ENCODE measurements at places on chromosomes 16 and 17. TPM values are rescaled to one million over a fixed set of nuclear protein-coding genes. Genes with fewer than 3 reads are reported as not detected.

- no peaks in the 10 kb centered on the region for H3K27me3 ChIP-seq
- peak; percentile 13 for DNase-seq
- no peaks in the 10 kb centered on the region for H3K36me3 ChIP-seq
- H3K4me3 ChIP-seq: no peak overlapping the region
- peaks cover 2% of the 10 kb centered on the region for H3K4me1 ChIP-seq
These were observed 22.9 kb upstream of the ZCCHC14 start for GRCh38 chr16:87515475-87516330.

- DNase-seq: no peak
- H3K27me3 ChIP-seq: no peaks in the 10 kb centered on the region
- no peak overlapping the region for H3K27ac ChIP-seq
- H3K36me3 ChIP-seq: no peaks in the 10 kb centered on the region
- H3K4me1 ChIP-seq: no peaks in the 10 kb centered on the region
These were observed 167.4 kb downstream of the MYO1D start for GRCh38 chr17:32709562-32709961.

DNA sequence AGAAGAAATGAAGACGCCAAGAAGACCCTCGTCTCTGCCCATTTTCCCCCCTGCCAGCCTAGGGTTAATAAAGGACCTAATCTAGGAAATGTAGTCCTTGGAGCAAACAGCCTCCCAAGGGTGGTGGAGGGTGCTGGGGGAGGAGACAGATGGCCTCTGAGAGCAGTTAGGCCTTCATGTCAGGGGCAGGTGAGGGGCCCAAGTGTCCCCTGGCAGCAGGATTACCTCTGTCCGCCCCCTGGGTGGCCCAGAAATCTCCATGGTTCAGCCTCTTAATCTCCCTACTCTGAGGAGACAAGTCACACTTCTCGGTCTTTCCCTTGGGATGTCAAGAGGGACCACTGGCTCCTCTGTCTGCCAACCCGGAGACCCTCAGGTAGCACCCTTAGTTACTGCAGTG lies 365.4 kb upstream of the TNRC6C start:
- H3K36me3 ChIP-seq: no peaks in the 10 kb centered on the region
- no peak overlapping the region for H3K4me3 ChIP-seq

- no peaks in the 10 kb centered on the region for H3K27me3 ChIP-seq
- H3K36me3 ChIP-seq: no peaks in the 10 kb centered on the region
- H3K4me3 ChIP-seq: no peak overlapping the region
These were observed 71.7 kb downstream of the RPH3AL start for GRCh38 chr17:280901-281300.

DNA sequence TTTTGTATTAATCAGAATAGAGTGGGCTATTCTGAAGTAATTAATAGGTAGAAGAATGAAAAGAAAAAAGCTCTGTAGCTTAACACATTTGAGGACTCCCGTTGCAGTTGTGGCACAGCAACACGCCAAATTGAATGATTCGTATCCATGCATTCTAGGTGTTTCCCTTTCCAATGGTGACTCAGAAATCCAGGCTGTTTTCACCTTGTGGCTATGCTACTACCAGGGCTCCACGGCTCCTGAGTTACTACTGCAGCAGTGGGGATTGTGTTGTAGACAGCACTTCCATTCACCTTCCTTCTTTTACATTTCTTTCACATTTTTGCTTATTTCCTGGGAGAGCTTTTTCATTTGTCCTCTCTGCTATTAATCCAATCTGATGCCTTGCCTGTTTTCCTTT lies 1616.4 kb downstream of the CDH8 start:
- H3K36me3 ChIP-seq: no peaks in the 10 kb centered on the region
- H3K4me1 ChIP-seq: no peaks in the 10 kb centered on the region
- H3K27me3 ChIP-seq: no peaks in the 10 kb centered on the region
- DNase-seq: no peak

DNA sequence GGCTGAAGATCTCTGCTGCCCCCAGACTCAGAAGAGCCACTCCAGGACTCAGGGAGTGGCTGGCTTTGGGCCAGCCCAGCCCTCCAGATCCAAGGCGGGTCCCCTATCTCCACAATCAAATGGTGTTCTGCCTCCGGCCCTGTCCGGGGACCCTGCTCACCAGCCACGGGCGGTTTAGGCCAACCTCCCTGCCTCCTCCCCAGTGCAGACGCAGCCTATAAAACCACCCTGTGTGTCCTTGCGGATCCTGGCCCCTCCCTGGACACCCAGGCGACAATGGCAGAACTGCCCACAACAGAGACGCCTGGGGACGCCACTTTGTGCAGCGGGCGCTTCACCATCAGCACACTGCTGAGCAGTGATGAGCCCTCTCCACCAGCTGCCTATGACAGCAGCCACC lies at the start of gene SLC12A3:
TSS of gene SLC12A3 (plus strand) at position 248 of the 400 bp plus-strand sequence. CDS start at position 277, 29 bp downstream.
- H3K4me1 ChIP-seq: peaks cover 39% of the 10 kb centered on the region
- H3K4me3 ChIP-seq: no peak within 1 kb of the TSS
- no peaks in the 10 kb centered on the region for H3K36me3 ChIP-seq
- no peak for DNase-seq

The ITGAX gene
- total RNA-seq: 0.35 TPM

The KCNH4 gene
- not detected for total RNA-seq

The KRT9 gene
- not detected for total RNA-seq

The KRT32 gene
- not detected for total RNA-seq

The CD300LF gene
- 0.22 TPM for total RNA-seq

The COG8 gene
- total RNA-seq: 27.1 TPM
